ENCODE measurements at places on chromosomes 4 and X.

DNA sequence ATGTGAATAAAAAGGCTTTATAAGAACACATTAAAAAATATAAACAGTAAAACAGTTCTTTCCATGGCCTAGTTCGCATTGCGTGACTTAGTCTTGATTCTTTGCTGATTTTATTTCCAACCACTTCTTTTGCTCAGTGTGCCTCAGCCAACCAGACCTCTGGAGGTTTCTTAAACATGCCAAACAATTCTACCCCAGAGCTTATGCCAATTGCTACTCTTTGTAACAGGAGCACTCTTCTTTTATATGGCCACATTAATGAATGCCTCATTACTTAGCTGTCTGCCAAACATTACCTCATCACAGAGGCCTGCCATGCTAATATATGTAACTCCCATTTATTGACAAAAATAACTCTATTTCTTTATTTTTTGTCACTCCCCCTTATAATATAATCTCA lies 202.3 kb downstream of the NDST4 start:
- DNase-seq: no peak

GRCh38 chr4:159017323-159018026 lies 85.4 kb upstream of the RAPGEF2 start:
- no peak for DNase-seq

- DNase-seq: peak; percentile 84
Observed at GRCh38 chrX:124239911-124240310, 92.5 kb upstream of the TEX13D start.

GRCh38 chrX:155968791-155969190 lies 28.7 kb upstream of the IL9R start:
- DNase-seq: no peak

- DNase-seq: no peak
Observed at GRCh38 chr4:177214935-177215334, 94.7 kb upstream of the NEIL3 start.

DNA sequence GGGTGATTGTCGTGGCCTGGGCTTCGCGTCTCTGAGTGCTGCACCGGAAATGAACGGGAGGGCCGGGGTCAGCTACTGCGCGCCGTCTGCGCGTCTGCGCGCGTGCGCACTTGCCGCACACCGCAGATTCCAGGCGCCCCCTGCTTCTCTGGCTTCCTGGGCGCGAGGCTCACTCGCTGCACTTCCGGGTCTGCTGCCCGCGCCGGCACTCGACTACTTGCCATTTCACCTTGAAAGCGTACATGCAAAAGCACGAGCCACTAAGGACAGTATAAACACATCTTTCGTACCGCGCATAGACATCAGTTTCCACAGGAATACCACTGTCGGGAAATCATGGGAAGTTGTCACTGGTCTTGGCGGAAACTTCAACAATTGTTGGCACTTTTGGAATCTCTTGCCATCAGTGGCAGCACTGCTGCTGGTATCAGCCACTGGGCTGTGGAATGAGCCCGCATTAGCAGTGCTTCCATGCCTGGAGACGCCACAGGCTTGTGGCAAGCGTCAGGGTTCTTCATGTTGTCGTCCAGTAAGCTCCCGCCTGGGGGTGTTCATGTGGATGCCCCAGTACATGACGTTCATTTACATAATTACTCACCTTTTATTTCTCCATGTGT lies at the start of gene SUPT20HL2:
Gene SUPT20HL2, minus strand, starts transcription at position 51 of the 617 bp plus-strand sequence. CDS start 754 bp downstream, outside the sequence.
- DNase-seq: no peak

GRCh38 chr4:84498935-84499623 lies at the start of gene NKX6-1:
TSS of gene NKX6-1 (minus strand) at chr4:84499292. CDS start at chr4:84498228, 1,064 bp downstream.
- DNase-seq: no peak

All from activated CD4-positive, alpha-beta T cell treated with anti-CD3 and anti-CD28 coated beads, Interleukin-2, amount 10 ng/mL, durations not matched to agents 24 days and 14 days (primary cell).